ENCODE measurements at places on chromosomes 7 and 10. TPM values are rescaled to one million over a fixed set of nuclear protein-coding genes. Genes with fewer than 3 reads are reported as not detected.

DNA sequence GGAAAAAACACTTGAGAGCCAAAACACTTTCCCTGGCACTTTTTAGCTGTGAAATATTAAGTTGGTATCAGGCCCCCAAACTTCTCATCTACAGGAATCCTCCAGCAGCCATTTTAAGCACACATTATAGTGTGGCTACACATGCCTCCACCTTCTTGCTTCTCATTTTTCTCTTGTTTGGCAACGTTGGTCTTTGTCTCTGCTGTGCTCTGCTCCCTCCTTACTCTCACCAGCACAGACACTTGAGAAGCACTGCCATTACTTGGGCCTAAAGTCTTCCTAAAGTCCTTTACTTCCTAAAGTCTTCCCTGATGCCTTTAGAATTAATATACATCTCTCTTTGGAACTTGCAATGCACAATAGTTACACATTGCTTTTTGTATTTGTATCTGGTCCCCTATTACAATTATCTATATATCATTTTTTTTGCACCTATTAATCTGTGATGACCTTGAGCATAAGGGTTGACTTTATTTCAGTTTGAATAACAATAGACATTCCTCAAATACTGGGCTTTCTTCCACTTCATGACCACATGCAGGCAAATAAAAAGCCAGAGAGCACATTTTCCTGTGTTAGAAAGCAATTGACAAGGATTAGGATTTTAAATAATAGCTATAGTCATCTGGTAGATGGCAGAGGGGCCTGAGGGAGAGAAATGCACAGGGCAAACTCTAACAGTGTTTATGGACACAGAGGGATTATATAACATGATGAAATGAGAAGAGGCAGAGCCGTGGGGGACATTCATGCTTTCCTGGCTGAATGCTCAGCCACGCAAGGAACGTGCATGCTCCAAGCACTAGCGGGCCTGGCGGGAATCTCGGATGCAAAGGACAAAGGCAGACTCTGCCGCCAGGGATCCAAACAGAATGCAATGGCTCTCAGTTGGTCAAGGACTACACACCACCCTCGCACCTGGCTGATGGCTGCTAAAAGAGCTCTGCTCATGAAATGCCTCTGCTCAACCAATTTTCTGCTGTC lies 99.3 kb downstream of the CDC14C start:
- no peak for ATAC-seq

DNA sequence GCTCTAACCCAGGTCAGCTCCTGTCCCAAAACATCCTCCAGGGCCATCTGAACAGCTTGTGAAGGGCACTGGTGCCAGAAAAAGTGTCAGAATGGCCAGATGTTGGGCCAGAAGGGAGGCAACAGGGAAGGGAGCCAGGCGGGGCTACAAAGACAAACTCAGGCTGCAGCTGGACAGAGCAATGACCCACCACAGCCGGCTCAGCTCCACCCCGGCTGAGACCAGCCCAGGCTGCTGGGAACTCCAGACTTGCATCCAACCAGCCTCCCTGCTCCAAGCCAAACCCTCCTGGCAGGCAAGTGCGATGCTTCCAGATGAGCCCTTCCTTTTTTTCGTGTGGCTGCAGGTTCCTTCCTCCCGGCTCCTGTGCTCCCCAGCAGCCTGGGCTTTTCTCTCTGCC lies 466.9 kb downstream of the PTPRN2 start:
- ATAC-seq = peak; percentile 25

- ATAC-seq = no peak
These were observed 35.1 kb downstream of the FHIP2A start for GRCh38 chr10:114856544-114857287.

- ATAC-seq = no peak
These were observed 103.7 kb upstream of the TMEM72 start for GRCh38 chr10:44807451-44807850.

CPED1 gene
- total RNA-seq = 97.7 TPM

ZNF503 gene
- total RNA-seq = 27.3 TPM

Data from gastroesophageal sphincter (tissue), 4 donors.